ENCODE measurements at places on chromosomes 4 and X.

DNA sequence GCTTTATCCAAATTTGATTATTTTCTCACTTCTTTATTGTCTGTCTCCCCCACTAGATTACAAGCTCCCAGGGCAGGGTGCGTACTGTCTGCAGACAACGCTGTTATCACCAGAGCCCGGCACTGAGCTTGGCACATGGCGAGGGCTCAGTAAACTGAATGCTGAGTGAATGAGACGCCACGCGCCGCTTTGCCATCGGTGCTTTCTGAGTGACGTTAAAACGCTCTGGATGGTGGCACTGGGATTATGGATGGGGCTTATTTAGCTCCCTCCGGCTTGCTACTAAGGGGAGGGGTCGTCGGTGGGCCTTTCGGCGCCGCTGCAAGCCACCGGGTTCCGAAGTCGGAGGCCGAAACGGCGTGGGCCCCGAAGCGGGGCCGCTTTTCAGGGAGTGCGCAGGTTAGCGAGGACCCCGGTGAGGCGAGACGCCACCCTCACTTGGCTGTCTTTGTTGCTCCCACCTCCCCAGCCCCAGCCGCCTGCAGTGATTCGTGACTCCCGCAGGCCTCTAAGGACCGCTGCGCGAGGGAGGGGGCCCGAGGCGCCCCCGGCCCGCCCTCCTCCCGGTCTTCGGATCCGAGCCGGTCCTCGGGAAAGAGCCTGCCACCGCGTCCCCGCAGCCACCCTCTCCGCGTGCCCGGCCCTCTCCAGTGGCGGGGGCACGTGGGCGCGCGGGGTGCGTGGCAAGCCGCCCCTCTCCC lies 569 bp upstream of the FHL1 start:
- DNase-seq, result no peak

DNA sequence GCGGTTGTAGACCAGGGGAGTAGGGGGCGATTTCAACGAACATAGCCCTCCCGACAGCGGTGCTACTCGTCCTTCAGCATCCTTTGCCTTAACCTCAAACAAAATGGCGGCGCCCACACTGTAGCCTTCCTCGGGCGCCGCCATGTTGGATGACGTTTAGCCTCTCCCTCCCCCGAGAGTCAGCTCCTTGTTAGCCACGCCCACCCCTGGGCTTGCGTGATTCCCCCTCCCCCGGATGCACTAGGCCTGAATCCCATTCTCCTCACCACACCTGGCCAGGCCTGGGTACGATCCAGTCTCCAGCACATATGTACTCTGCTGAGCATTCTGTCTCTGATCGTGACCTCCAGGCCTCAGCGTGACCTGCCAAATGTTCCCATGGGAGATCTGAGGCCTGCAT lies 49.0 kb upstream of the ZNF157 start:
- DNase-seq, result no peak

GRCh38 chrX:148530464-148531077 lies 30.2 kb downstream of the AFF2 start:
- no peak for DNase-seq

- no peak for DNase-seq
Observed at GRCh38 chr4:105128208-105128607, 18.5 kb upstream of the TET2 start.

DNA sequence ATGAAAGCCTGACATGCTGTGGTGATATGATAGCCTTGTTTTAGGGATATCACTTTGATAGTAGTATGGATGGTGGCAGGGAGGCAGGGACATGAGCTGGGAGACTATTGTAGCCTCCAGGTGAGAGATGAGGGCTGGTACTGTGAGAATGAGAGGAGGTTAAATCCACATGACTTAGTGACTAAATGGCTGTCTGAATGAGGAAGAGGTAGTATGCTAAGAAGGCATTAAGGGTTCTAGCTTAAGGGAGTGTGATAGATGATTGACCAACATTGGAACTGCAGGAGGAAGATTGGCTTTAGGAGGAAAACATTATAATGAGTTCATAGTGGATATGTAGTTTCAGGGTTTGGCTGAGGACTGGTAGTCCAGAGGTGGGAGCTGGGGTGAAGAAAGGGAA lies 195.0 kb upstream of the ANK2 start:
- DNase-seq, result no peak

GRCh38 chr4:3834663-3835521 lies 68.7 kb downstream of the ADRA2C start:
- DNase-seq, result no peak

- DNase-seq, result no peak
Observed at GRCh38 chr4:71709961-71710360, 73.9 kb downstream of the GC start.

DNA sequence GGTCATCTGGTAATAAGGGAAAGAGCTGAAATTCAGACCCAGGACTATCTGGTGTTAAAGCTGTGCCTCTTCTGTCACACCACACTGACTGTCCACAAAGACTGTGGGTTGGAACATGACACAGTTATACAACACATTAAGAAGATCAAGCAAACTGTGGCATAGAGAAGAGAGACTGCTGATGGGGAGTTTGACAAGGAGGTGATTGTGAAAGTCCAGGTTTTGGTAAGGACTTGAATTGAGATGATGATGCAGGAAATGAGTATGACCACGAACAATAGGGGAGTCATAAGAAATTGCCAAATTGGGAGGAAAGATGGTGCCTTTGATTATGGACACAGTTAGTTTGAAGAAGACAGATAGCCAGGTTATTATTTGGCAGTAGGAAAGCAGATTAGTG lies 163.4 kb downstream of the PDGFRA start:
- DNase-seq, result no peak

GRCh38 chrX:119981286-119982070 lies 37.9 kb upstream of the NKAP start:
- DNase-seq, result no peak

GRCh38 chrX:153778684-153779101 lies 2.1 kb upstream of the SRPK3 start:
- no peak for DNase-seq

DNA sequence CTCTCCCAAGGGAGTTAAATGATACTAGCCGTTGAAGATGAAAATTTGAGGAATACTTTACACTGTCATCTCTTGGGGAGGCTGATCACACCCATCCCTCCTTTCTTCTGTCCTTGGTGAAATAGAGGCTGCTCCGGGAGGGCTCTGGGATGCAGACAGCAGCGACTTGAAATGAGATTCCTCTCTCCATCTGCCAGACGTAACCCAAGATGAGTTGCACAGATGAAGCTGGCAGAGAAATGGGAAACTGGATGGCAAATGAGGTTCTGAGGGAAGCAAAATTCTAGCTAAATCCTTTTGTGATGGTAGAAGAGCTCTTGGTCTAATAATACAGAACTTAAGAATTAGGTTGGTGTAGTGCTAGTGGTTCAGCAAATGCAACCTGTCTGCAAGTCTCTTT lies 201.4 kb downstream of the AASDH start:
- no peak for DNase-seq
